GM06990 (cell line): ENCODE measurements at places on chromosomes 11 and 22.
A peak's percentile ranks its signal among the peaks of the same experiment; 100 is the strongest.

GRCh38 chr22:45834241-45834640 is 142.7 kb downstream of the WNT7B start:
- DNase-seq, result no peak

DNA sequence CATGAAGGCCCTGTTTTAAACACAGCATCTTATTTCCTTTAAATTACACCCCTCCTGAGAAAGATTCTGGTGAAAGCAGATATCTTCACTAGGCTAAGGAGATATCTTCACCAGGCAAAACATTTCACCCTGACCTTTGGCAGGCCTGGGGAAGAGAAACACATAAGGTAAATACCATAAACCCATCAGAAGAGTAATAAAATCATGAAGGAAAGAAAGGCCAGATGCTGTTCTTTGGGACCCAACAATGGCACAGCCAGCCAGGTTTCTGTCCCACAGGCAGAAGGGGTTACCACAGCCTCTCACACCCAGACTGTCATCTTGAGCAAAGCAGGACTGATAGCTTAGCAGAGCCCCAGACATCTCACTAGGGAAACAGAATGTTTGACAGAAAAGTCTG is 125.4 kb downstream of the CCDC34 start:
- no peak for DNase-seq

DNA sequence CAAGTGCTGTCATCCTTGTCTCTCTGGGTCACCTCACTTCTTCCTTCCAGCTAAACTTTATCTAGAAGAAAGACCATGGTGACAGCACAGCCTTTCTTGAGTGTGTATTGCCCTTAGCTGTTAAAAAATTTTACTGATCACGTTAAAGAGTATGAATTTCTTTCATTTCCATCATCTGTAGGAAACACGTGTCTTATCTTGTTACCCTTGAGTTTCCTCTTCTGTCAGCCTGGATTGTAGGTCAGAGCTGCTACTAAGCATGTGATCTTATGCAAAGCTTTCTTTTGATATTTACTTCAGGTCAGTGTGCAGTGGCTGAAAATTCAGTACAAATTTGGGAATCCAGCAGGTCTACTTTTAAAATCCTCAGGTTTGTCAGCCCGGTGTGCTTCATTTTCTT is 512.2 kb upstream of the ARHGAP42 start:
- DNase-seq, result no peak

DNA sequence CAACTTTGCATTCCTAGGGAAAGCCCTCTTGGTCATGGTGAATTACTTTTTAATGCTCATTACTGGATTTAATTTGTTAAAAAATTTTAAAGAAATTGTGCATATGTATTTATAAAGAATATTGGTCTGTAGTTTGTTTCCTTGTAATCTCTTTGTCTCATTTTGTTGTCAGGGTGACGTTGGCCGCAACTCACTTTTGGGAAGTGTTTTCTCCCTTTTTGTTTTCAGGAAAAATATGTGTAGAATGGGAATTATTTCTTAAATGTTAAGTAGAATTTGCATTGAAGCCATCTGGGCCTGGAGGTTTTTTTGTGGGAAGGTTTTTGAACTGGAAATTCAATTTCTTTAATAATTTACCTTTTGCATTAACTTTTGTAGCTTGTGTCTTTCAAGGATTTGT is 149.1 kb downstream of the UVRAG start:
- DNase-seq, result no peak

DNA sequence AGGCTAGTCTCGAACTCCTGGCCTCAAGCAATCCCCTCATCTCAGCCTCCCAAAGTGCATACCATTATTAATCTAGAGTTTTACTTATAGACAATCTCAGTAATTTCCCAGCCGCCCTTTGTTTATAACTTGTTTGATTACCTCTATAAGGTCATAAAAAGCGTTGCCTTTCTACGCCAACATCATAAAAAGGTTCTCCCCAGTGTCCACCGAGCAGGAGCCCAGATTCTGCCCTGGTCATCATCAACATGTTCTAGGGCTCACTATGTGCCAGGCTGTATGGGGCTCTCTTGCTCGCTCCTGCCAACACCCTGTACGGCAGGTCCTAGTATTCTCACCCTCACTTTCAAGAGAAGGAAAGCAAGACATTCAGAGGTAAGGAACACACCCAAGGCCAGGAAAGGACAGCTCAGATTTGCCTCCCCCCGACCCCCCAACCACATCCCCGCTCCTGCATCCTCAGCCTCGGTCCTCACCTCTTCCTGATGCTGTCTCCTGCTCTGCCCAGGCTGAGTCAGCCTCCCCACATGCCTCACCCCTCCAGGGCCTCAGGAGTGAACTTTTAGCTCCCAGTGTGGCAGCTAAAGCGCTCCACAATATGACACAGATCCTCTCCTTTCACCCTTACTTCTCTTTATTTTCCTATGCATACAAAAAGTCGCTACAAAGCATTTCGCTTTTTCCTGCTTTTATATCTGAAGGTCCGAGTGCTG is 14.3 kb downstream of the ARFGAP3 start:
- no peak for DNase-seq

DNA sequence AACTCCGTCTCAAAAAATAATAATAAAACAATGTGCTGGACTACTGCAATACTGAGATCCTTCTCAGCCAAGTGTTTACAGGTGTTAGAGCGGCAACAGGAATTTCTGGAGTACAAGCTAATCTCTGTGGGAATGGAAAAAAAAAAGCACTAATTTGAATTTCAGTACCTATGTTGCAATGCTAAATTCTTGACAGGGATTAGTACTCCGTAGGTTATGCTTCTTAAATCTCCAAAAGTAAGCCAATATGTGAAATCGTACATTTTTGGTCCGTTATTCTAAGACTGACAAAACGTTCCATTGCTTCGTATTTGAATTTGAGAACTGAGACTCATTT is 1.1 kb downstream of the ATL3 start:
- no peak for DNase-seq

DNA sequence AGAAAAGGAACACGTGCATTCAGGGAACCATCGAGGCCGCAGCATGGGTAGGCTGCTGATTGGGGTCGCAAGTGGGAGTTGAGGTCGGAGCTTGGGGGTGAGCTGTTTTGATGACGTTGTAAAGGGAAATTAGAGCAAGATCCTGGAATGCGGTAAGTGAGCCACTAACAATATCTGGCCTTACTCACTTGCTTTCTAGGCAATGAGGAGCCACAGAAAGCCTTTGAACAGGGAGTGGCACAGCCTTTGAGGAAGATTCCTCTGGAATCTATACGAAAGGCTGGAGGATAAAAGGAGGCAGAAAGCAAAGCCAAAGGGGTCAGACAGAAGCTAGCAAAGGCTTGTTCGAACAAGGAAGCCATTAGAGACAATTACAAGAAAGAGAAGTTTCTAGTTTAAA is 197.5 kb downstream of the LARGE1 start:
- DNase-seq, result no peak

DNA sequence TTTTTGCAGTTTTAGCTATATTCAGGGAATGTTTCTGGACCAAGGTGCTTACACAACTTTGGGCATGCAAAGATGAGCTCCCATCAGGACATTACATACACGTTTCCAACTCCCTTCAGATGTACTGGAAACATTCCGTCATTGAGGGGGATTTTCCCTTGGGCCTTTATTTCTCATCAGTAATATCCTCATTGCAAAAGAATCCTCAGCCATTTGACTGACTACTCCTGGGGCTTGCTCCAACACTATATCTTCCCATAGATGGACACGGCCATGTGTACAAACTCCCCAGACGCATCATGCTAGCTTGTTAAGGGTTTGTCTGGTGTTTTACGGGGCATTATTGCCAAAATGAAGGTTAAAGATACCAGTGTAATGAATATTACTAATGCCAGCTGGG is 59.3 kb upstream of the NUP160 start:
- no peak for DNase-seq

GRCh38 chr11:28836285-28837081 is 728.3 kb downstream of the METTL15 start:
- no peak for DNase-seq

DNA sequence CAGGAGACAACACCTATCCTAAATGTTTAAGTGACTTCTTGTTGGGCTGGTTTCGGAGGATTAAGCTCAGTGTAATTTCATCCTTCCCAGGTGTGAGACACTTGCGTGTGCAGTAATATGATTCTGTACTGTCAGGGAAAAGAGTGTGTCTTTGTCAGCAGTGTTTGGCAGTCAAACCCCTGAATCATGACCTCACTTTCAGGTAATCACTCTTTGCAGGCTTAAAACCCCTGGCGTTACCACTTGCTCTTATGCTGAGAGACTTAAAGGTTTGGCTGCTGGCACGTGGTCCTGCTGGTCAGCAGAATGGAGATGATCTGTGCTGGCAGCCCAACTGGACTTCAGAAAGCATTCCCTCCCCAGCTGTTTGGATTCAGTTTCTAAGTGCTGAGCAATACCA is 56.1 kb downstream of the APIP start:
- no peak for DNase-seq

DNA sequence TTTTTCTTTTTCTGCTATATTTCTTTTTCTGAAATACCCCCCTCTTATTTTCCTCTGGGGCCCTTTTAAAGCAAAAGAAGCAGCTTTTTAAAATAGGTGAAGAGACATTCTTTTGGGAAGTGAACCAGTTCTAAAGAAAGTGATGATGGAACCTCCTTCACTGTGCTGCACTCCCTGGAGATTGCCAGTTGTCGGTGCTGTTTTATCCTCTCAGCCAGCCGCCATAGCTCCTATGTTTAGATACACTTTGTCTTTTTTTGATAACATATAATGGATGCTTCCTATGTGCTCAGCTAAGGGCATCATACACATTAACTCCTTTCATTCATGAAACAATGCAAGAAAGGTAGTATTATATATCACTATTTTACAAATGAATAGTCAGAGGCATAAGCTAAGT is 14.0 kb downstream of the CFAP300 start:
- DNase-seq, result no peak

DNA sequence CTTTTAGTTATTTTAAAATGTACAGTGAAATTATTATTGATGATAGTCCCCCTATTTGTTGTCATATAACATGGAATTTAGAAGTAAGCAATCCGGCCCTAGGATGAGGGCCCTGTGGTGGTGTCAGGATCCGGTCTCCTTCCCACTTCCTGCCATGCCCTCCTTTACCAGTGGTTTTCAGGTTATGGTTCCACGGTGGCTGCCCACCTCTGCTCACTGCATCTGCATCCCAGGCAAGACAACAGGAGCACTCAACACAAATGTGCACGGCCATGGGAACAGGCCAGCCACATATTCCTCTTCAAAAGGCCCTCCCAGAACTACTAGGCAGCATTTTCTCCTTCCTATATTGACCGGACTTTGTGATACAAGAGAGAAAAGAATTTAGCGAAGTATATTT is 1007.2 kb downstream of the TBC1D22A start:
- DNase-seq, result no peak

- DNase-seq, result peak; percentile 40
Observed at GRCh38 chr11:61752117-61752924, at the start of gene MYRF. Gene MYRF, plus strand, starts transcription at chr11:61752636. Its CDS starts 109 bp downstream, at chr11:61752745.

DNA sequence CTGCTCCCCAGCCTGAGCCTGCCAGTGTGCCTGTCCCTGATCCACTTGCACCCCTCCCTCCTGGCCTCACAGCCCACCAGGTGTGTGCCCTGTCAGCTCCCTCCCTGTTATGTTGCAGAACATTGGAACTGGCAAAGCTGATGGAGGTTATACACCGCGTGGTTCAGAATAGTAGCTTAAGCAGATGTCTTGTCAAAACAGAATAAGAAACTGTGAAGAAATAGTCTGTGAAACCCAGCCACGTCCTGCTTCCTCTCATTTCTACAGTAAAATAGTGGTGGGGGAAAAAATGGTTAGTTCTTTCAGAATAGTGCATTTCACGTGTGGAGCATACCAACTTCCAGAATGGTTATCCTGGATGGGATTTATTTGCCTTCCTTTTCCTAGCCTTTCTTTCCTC is 161.2 kb upstream of the NAV2 start:
- peak; percentile 37 for DNase-seq

DNA sequence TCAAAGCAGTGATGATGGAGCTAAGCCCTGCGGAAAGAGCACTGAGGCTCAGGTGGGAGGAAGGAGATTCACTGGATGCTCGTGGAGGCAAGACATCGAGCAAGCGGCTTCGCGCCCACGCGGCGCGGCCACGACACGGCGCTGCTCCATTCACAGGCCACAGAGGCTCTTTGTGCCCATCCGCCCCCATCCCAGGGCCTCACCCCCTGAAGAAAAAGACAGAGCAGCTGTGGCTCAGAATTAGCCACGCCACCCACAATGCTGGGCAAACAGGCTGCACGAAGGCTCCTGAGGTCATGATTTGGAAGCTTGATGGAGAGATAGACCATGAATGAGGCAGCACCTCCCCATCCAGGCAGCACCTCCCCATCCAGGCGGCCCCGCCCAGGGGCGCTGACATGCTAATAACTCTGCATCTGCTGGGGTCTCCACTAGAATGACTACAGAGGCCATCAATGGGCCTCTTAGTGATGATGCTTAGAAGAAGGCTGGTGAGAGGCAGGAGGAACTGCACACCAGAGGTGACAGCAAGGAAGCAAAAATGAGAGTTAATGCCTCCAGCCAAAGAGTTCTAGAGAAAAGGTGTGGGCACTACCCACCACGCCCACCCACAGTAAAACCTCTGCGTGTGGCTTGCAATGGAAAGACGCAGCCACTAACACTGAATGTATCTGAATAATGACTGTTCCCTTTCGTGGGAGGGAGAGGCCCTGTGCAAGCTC is 43.5 kb downstream of the MYH9 start:
- no peak for DNase-seq

DNA sequence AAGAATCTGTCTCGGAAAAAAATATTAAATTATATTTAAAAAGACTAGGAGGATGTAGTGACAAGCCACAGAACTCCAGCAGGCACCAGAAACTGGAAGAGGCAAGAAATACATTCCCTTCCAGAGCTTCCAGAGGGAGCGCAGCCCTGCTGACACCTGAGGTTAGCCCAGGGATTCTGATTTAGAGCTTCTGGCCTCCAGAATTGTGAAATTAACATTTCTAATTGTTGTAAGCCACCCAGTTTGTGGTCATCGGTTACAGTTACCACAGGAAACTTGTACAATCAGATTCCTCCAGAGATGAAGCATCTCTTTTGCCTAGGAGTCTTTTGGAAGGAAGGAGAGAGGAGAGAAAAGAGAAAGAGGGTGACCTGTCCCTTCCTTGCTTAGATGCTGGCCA is 6.4 kb upstream of the UBASH3B start:
- DNase-seq, result no peak

DNA sequence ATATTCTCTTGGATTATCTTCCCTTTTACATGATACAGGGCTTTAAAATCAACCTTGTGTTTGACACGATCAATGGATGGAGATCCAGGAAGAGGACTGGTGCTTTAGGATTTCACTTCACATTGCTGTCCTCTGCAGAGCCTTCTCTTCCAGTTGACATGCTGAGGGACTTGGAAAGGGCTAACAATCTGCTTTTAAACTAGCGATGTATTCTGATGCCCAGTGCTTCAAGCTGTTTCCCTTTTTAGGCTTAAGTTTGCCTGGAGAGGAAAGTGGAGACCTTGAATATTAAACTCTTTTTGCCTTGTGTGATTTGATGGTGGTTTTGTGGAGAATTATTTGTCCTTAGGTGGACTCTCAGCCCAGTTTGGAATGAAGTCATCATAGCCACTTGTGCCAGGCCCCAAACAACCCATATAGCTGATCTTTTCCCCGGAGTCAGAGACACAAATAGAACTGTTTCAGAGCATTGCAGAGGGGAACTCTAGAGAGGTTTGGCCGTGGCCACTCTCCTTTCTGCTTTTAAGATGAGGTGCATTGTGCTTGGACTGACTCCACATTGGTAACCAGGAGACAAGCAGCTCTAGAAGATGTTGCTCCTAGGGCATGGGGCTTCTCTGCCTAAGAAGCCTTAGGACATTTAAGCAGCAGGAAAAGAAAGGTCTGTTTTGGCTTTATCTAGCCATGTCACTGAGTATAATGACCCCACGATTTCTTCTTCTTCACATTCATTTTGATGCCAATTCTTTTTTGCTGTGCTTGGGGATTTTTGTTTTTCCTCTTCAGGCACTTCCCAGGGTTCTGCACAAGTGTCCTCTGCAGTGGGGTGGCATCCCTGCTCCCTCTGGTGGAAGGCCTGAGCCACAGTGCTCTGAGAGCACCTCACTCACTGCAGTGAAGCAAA is 152.8 kb downstream of the NCAM1 start:
- no peak for DNase-seq
